ENCODE measurements at places on chromosomes 3 and 15.

GRCh38 chr3:137761563-137762503 lies 2.3 kb upstream of the SOX14 start:
- no peak for DNase-seq

DNA sequence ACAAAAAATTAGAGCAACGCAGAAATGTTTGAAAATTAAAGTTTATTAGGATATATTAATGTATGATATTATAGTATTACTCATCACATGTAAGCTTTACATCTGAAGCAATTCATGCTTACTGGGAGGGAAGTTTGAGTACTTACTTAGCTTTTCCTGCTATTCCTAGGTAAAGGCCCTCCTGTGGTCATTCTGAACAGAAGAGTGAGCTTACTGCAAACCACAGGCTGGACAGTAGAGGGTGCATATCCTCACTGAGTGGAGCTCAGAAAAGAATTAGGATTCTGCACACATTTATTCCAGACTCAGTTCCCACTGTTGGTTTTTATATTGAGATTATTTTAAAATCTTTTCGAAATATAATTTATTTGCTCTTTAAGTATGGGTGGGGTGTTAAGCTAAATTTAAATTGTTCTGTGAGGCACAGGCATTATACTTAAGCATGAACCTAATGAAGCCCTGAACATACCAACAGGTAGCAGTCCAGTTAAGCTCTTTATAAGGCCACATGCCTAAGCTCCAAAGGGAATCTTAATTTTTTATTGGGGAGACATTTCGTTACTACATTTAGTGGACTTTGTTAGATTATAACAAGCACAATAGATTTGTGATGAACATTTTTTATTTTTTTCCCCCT lies 10.2 kb downstream of the MRPS22 start:
- DNase-seq = peak; percentile 50

GRCh38 chr3:63364910-63365309 lies 86.8 kb downstream of the SYNPR start:
- no peak for DNase-seq

DNA sequence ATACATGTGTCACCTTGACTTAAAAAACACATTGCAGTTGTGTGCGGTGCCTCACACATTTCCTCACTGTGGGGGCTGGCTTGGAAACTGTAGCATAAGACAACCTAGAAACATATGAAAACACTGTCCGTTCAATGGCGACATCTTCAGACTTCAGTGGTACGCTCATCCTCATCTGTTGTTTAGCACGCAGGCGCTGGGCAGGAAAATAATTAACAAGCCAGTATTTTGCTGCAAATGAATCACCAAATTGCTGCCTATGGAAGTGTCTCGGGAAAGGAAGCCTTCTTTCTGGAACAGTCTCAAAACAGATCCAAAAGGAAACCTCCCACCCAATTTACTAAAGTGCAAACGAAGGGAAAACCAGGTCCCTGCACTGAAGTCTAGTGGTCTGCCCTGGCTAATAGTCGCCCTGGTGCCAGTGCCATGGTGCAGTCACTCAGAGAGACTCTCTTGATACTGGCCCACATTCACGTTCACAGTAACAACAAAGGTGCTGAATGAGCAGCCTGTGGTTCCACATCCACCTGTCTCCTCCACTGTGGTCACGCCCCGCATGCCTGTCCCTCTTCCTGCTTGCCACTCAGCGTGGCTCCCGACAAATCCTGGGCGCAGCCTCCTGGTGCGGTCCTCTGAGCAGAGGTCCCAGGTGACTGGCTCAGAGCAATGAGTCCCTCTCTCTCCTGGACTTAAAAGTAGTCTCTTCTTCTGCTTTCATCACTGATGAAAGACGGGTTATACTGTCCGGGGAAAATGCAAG lies 35.6 kb upstream of the MUC13 start:
- no peak for DNase-seq

DNA sequence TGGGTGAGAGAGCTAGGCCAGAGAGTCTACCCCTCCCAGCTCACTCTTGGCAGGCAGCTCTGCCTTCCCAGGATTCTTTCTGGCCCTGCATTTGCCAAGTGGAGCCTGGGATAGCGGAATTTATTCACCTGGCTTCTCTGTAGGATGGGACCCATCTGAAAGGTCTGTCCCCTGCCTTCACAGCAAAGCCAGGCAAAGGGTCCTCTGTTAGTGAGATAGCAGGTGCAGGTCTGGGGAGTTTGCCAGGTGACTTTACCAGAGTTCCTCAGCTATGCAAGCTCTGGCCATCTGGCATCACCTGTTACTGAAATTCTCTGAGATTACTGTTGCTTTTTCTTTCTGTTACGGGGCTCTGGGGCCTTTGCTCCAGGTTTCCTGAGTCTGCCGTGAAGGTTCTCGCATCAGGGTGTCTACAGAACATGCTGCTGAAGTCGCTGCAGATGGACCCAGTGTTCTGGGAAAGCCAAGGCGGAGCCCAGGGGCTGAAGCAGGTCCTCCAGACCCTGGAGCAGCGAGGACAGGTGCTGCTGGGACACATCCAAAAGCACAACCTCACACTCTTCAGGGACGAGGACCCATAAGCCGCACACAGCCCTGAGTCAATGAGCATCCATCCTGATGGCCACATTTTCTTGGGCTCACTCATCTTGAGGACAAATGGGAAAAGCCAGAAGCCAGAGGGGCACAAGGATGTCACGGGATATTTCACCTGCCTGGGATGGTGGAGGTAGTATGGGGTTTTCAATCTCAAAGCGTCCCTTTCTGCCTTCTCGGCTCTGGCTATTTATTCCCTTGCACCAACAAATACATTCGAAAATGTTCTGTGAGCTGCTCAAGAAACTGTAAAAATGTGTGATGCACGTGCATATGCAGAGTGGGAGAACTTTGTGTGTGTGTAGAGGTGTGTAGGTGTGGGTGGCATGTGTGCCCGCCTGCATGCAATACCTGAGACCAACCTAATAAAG lies 49.8 kb downstream of the POMGNT2 start:
- no peak for DNase-seq

DNA sequence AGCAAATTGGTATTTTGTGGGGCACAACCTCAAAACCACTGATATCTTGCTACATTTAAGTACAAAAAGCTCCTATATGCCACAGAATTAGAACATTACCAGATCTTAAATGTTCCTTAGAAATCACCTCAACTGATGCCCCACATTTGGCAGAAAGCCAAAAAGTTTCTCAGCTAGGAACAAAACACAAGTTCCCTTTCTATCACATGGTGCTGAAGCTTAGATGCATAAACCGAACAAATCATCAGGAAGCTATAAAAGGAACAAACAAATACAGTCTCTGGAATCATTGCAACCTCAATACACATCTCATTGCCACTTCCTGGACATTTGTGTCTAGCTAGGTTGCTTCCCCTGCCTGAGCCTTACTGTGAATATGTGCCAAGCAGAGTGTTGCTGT lies 492.6 kb downstream of the LPP start:
- DNase-seq = no peak

DNA sequence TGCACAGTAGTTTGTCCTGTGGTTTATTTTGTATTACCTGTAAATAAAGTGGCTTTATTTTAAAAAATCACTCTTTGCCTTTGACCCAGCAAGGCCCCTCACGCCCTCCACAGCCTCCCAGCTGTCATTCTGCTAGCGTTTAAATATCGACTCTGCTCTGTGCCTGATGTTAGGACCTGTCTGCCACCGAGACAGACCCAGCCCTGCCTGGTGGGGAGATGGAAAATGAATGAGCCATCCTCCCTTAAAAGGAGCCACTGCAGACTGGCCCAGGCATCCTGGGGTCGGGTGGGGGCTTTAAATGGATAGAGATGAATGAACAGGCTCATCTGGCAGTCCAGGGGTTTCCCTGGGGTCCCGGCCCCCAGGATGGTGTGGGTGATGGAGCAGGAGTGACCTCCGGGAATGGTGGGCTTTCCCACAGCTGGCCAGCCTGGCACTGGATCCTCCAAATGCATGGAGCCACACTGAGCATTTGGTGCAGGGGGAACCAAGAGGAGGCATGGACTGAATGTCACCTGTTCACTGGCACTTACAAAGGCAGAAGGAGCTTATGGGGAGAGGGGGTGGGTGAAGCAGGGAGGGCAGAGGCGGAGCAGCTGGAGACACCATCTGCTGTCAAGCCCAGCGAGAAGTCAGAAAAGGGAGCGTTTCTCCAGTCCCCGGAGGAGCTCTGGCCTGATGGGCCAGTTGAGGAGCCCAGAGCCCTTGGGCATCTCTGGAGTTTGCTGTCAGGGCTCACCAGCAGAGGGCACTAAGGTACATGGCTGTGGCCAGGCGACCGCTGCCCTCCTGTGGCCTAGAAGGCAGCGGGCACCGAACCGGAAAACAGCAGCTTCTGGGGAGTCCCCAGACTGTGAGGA lies 11.9 kb downstream of the GRM2 start:
- peak; percentile 27 for DNase-seq

GRCh38 chr3:45670991-45671390 lies 18.2 kb upstream of the SACM1L start:
- DNase-seq = no peak

DNA sequence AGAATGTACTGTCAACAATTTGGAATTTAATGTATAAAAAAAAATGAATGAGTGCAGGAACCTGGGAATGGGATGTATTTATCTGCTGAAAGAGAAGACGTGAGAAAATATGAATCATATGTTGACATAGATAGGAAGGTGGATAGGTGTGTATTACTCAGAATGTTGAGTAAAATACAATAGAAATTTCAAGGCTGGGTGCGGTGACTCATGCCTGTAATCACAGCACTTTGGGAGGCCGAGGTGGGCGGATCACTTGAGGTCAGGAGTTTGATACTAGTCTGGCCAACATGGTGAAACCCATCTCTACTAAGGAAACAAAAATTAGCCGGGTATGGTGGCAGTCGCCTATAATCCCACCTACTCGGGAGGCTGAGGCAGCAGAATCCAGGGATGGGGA lies 202.8 kb downstream of the CADM2 start:
- peak; percentile 27 for DNase-seq

DNA sequence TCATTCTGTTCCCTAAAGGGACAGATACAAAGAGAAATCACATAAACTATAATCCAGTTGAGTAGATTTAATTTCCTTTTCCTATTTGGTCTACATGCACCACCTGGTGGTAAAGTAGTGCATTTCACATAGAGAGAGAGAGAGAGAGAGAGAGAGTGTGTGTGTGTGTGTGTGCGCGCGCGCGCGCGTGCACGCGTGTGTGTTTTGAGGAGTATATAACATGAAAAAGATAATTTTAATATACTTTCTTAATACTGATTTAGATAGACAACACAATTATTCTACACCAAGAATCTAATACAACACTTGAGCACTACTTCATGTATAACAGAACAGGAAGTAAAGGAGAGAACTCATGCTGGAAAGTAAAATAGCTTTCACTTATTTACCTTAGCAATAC lies 1.1 kb upstream of the FGF7 start:
- no peak for DNase-seq

- no peak for DNase-seq
Observed at GRCh38 chr15:78440375-78441373, 2.7 kb downstream of the IREB2 start.

- no peak for DNase-seq
Observed at GRCh38 chr3:177994976-177995375, 541.3 kb upstream of the KCNMB2 start.

GRCh38 chr3:3125977-3126376 lies 763 bp upstream of the TRNT1 start:
- no peak for DNase-seq

- DNase-seq = no peak
Observed at GRCh38 chr15:99682455-99682854, 50.8 kb downstream of the LYSMD4 start.

GRCh38 chr15:82177291-82178010 lies 85.1 kb downstream of the EFL1 start:
- DNase-seq = no peak

- no peak for DNase-seq
Observed at GRCh38 chr3:59268170-59268569, 218.3 kb upstream of the CFAP20DC start.

- DNase-seq = no peak
Observed at GRCh38 chr3:51830836-51831385, 30.5 kb upstream of the IQCF2 start.

GRCh38 chr3:113205481-113205880 lies 5.9 kb upstream of the BOC start:
- DNase-seq = no peak

GRCh38 chr3:133329626-133330025 lies 70.2 kb upstream of the BFSP2 start:
- no peak for DNase-seq

- DNase-seq = no peak
Observed at GRCh38 chr15:62089616-62090015, 22.8 kb downstream of the C2CD4A start.

DNA sequence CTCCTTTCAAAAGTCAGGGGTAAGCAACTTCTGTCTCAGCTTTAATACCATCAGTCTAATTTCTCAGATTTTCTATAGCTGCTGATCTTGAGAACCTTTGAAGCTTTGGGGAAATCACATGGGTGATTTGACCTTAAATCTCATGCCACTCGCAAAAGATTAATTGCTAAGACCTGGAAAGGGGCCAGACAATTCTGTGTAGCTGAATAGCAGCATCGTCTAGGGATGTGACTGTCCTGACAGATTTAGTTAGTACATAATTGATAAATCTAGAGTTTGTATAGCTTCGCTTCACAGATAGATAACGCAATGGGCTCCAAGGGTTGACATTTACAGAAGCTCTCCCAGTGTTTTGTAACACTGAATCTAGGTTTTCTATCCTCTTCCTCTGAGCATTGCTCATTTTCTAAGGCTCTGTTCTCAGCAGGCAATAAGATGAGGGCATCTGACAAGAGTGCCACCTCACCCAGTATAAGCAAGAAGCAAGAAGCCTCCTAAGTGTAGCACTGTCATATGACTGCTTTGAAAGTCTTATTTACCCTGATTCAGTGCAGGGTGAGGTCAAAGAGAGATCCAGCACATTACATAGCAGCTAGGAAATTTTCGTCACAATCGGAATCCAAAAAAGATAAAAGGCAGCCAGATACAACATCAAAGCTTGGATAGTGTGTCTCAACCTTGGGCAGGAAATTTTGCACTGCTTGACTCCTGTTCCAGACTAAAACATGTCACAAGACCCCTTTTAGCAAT lies 47.7 kb upstream of the DUT start:
- DNase-seq = no peak

DNA sequence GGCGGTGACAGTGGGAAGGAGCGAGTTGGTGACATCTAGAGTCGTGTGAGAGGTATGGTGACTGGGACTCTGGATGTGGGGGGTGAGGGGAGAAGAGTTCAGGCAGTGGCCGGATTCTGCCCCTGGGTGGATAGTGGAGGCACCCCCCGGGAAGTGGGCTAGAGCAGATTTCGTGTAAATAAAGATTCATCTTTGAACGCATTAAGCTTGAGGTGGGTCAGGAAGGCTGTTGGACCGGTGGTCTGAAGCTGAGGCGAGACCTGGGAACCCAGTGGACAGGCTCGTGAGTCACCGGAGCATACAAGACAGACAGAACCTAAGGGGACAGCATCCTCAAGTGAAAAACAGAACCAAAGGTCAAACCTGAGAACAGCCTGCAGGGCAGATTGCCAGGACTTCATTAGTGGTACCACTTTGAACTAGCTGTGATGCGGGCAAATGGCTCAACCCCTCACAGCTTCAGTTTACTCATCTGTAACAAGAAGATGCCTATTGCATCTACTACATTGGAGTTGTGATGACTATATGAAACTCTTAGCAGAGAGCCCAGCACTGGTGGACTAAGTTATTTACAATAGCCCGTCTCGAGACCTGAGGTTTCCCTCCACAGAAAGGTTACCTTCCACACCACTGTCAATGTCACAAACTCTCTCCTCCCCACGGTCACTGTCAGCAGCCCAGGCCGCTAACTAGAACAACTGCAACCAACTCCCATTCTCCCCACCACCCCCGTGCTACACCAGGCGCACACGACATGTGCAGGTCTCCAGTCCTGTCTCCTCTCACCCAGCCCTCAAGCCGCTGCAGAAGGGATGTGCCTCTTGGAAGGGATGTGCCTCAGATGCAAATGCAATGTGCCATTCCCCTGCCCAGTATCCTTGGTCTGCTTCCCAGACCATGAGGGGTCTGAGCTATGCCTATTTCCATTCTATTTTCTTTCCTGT lies 901 bp upstream of the CLN6 start:
- DNase-seq = no peak
